Activated T-cell treated with anti-CD3 and anti-CD28 coated beads, Interleukin-2, amount 50 U/mL, for 24 hours (primary cell): ENCODE measurements at places on chromosomes 5 and 9.

- H3K36me3 ChIP-seq: no peaks in the 10 kb centered on the region
- H3K4me3 ChIP-seq: no peak overlapping the region
- no peaks in the 10 kb centered on the region for H3K4me1 ChIP-seq
- no peak overlapping the region for H3K27ac ChIP-seq
- H3K27me3 ChIP-seq: no peaks in the 10 kb centered on the region
These were observed 310.1 kb downstream of the ZNF608 start for GRCh38 chr5:124436294-124436693.

GRCh38 chr5:38478166-38478565 lies 78.3 kb downstream of the LIFR start:
- no peak overlapping the region for H3K4me3 ChIP-seq
- H3K4me1 ChIP-seq: no peaks in the 10 kb centered on the region
- H3K27me3 ChIP-seq: peaks cover 58% of the 10 kb centered on the region
- no peaks in the 10 kb centered on the region for H3K36me3 ChIP-seq
- no peak for DNase-seq

DNA sequence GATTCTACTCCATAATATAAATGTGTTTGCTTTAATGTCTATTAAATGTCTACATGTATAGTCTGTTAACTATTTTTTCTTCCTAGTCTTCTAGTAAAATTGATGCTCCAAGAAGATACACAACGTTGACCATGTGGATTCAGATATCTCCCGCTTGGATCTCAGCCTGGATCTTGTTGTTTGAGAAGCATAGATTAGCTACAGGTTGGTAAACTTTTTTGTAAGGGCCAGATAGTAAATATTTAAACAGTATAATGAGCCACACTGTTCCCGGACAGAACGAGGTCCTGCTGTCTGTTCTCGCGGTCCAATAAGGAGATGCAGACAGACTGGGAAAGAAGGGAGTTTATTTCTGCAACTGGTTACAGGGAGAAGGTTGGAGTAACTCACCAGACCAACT lies 86.2 kb upstream of the IL12B start:
- H3K27me3 ChIP-seq: no peaks in the 10 kb centered on the region
- H3K36me3 ChIP-seq: no peaks in the 10 kb centered on the region
- H3K4me1 ChIP-seq: peaks cover 26% of the 10 kb centered on the region

- H3K27ac ChIP-seq: no peak overlapping the region
- H3K36me3 ChIP-seq: no peaks in the 10 kb centered on the region
- no peak overlapping the region for H3K4me3 ChIP-seq
- no peaks in the 10 kb centered on the region for H3K27me3 ChIP-seq
- no peak for DNase-seq
These were observed 289.4 kb upstream of the DAB2 start for GRCh38 chr5:39714036-39714698.

DNA sequence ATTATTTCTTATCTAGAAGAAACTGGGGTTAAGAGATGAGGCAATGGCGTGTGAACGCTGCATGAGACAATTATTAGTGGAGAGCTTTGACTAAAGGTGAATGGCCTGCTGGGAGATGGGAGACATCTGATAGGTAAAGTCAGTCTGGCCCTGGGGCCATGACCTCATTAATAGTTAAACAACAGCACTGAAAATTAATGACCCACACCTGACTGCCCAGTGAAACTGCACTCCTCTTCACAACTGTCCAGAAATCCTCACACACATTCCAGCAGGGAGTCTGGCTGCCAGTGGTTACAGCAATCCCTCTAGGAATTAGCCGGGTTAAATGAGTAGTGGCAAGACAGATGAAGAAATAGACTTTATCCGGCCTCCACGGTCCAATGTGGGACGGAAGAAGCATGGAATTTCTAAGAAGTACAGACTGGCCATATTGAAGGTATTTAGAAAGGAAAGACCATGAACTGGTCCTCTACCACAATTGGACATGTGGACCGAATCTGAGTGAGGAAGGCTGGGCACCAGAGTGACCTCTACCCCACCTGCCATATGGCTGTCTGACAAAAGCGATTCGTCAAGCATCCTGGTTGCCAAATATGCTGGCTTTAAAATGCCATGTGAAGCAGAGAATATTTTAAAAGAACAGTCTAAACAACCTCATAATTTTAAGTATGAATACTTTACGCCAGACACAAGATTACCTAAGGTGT lies 138.4 kb downstream of the EFNA5 start:
- DNase-seq: no peak
- H3K27me3 ChIP-seq: no peaks in the 10 kb centered on the region
- no peaks in the 10 kb centered on the region for H3K36me3 ChIP-seq
- H3K4me1 ChIP-seq: no peaks in the 10 kb centered on the region
- no peak overlapping the region for H3K4me3 ChIP-seq

- no peak overlapping the region for H3K27ac ChIP-seq
- peaks cover 3% of the 10 kb centered on the region for H3K27me3 ChIP-seq
- no peaks in the 10 kb centered on the region for H3K36me3 ChIP-seq
- H3K4me3 ChIP-seq: no peak overlapping the region
- H3K4me1 ChIP-seq: peaks cover 3% of the 10 kb centered on the region
These were observed 21.0 kb downstream of the C5orf15 start for GRCh38 chr5:133947431-133947841.

GRCh38 chr9:3962496-3962895 lies 337.4 kb downstream of the GLIS3 start:
- peaks cover 4% of the 10 kb centered on the region for H3K27me3 ChIP-seq
- no peak overlapping the region for H3K4me3 ChIP-seq
- no peak overlapping the region for H3K27ac ChIP-seq

- H3K27ac ChIP-seq: no peak overlapping the region
- no peaks in the 10 kb centered on the region for H3K27me3 ChIP-seq
- H3K4me3 ChIP-seq: no peak overlapping the region
- no peaks in the 10 kb centered on the region for H3K36me3 ChIP-seq
- no peaks in the 10 kb centered on the region for H3K4me1 ChIP-seq
- DNase-seq: no peak
These were observed 528.1 kb upstream of the ST8SIA4 start for GRCh38 chr5:101431201-101431600.

DNA sequence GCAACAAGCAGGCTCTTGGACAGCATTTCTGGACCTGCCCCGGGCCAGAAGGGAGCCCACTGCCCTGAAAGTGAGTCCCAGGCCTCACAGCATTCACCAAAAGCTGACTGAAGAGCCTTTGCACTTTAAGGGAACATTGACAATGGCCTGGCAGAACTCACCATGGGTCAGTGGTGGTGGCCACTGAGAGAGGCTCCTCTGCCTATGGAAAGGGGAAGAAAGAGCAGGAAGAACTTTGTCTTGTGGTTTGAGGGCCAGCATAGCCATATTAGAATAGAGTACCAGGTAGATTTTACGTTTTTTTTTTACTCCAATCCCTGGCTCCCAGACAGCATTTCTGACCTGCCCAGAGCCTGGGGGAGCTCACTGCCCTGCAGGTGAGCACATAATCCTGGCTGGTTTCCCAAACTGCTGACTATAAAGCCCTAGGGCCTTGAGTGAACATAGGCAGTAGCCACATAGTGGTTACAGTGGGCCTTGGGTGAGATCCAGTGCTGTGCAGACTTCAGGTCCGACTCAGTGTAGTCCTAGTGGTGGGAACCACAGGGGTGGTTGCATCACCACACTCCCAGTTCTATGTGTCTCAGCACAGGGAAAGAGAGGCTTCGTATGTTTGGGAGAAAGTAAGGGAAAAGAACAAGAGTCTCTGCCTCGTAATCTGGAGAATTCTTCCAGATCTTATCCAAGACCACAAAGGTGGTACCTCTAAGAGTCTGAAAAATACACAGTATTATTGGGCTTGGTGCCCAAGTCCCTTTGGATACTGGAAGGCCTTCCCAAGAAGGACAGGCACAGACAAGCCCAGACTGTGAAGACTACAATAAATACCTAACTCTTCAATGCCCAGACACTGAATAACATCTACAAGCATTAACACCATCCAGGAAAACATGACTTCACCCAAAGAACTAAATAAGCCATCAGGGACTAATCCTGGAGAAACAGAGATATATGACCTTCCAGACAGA lies 89.5 kb downstream of the TSSK1B start:
- H3K4me3 ChIP-seq: no peak overlapping the region
- no peaks in the 10 kb centered on the region for H3K4me1 ChIP-seq
- no peak overlapping the region for H3K27ac ChIP-seq

DNA sequence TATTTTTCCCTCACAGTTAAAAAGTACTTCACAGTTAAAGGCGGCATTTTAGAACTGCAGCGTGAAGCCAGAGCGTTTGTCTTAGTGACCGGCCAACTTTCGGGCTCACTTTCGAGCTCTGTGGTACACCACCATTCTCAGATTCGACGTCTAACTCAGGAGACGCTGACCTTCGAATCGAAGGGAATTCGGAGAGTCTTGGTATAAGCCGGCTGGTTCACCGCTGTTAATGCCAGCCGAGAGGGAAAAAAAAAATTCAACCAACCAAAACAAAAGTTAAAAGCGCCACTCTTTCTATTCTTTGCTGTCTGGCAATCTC lies 544 bp upstream of the SNX24 start:
- no peaks in the 10 kb centered on the region for H3K36me3 ChIP-seq
- no peak for DNase-seq

DNA sequence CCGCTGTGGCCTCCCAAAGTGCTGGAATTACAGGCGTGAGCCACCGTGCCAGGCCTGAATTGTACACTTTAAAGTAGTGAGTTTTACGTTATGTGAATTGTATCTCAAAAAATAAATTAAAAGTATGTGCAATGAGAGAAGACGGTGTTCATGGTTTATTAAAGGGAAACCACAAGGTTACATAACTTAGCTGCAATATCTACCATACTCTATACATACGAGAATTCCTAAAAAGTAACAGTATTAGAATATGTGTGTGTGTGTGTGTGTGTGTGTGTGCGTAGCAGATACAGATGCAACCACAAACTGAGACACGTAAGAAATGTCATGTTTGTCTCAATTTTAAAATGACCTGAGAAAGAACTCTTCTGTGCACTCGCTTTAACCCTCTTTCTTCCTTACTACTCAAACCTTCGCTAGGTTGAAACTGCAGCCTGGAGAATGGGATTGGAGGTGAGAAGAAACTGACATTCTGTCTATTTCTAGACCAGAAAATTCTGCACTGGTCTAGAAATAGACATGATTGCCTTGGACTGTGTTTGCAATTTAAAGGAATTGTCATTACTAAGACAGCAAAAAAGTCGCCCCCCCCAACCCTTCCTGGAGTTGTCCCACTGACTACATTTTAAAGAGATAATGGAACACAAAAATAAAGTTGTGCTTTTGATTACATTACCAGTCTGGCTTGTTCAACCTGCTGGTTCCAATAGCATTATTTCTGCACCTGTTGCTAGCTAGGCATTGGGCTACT lies 167.0 kb downstream of the RGS3 start:
- H3K27me3 ChIP-seq: peaks cover 10% of the 10 kb centered on the region
- no peaks in the 10 kb centered on the region for H3K36me3 ChIP-seq
- no peak overlapping the region for H3K4me3 ChIP-seq
- no peak for DNase-seq

- peaks cover 5% of the 10 kb centered on the region for H3K4me1 ChIP-seq
- no peak overlapping the region for H3K4me3 ChIP-seq
- H3K27ac ChIP-seq: no peak overlapping the region
- DNase-seq: no peak
- H3K27me3 ChIP-seq: peaks cover 11% of the 10 kb centered on the region
These were observed 114.0 kb downstream of the LHX2 start for GRCh38 chr9:124125651-124125977.

- DNase-seq: no peak
- no peak overlapping the region for H3K27ac ChIP-seq
- H3K4me3 ChIP-seq: no peak overlapping the region
- peaks cover 4% of the 10 kb centered on the region for H3K36me3 ChIP-seq
- no peaks in the 10 kb centered on the region for H3K4me1 ChIP-seq
These were observed 155.3 kb downstream of the PJA2 start for GRCh38 chr5:109254511-109254910.

DNA sequence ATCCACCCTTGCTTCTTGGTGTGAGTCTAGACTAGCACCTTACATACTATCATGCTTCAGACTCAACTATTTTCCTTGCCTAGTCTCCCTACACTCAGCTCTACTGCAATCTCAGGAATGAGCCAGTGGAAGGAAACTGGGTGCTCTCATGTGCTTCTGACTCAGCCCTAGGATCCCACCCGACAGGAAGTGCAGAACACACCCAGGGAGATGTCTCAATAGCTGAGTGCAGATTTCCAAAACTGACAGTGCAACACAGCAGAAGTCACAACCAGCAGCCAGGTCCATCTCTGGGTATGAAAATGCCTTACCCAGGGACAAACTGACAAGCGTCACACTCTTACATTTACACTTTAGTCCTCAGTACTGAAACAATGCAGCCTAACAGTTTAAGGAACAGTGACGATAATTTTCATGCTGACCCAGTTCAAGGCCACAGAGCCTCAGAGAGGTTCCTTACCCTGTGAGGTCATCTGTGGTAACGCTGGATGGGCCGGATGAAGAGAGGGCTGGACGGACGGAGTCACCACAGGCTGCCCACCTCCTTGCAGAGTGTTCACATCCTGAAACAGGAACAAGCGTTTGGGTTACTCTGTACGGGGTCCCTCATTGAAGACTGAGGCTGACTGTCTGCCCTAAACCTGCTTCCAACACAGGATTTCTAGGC lies 33.0 kb downstream of the FKBP15 start:
- peaks cover 90% of the 10 kb centered on the region for H3K36me3 ChIP-seq
- no peaks in the 10 kb centered on the region for H3K27me3 ChIP-seq
- no peaks in the 10 kb centered on the region for H3K4me1 ChIP-seq
- H3K4me3 ChIP-seq: no peak overlapping the region
- peak overlapping the region; percentile 2 for H3K27ac ChIP-seq
- DNase-seq: no peak

- H3K27me3 ChIP-seq: no peaks in the 10 kb centered on the region
- peak; percentile 60 for DNase-seq
- peaks cover 48% of the 10 kb centered on the region for H3K4me1 ChIP-seq
- H3K27ac ChIP-seq: peak overlapping the region; percentile 84
These were observed 645 bp downstream of the SAP30L start for GRCh38 chr5:154446195-154447088.

- no peak for DNase-seq
- H3K27me3 ChIP-seq: no peaks in the 10 kb centered on the region
- H3K27ac ChIP-seq: no peak overlapping the region
- peaks cover 10% of the 10 kb centered on the region for H3K4me1 ChIP-seq
These were observed 39.3 kb upstream of the CDC42SE2 start for GRCh38 chr5:131224387-131225201.

GRCh38 chr5:133366438-133366837 lies 245.9 kb downstream of the FSTL4 start:
- H3K27ac ChIP-seq: no peak overlapping the region
- peaks cover 17% of the 10 kb centered on the region for H3K27me3 ChIP-seq
- no peak for DNase-seq
- no peaks in the 10 kb centered on the region for H3K4me1 ChIP-seq
- no peaks in the 10 kb centered on the region for H3K36me3 ChIP-seq

DNA sequence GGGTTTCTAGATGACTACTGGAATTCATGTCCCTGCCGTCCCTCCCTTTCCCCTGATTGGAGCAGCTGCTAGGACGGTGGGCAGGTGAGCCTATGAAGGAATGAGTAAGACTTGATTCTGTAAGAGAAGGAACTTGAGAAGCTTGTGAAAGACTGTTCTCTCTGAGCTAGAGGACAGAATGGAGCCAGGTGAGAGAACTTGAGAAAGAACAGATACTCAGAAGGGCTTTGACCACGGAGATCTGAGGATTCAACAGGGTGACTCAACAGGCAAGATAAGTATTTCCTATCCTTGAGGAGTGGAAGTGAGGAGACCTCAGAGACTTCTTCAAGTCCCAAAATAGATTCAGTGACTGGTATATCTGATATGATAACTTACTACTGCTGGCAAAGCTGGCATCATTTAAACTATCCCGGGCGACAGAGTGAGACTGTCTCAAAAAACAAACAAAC lies 41.9 kb downstream of the HSDL2 start:
- H3K27me3 ChIP-seq: no peaks in the 10 kb centered on the region
- H3K4me3 ChIP-seq: no peak overlapping the region

GRCh38 chr5:106017243-106017857 lies 1653.4 kb downstream of the EFNA5 start:
- no peak overlapping the region for H3K4me3 ChIP-seq
- no peak overlapping the region for H3K27ac ChIP-seq
- no peaks in the 10 kb centered on the region for H3K4me1 ChIP-seq
- no peaks in the 10 kb centered on the region for H3K27me3 ChIP-seq
